ENCODE measurements at places on chromosomes 6 and 20.

DNA sequence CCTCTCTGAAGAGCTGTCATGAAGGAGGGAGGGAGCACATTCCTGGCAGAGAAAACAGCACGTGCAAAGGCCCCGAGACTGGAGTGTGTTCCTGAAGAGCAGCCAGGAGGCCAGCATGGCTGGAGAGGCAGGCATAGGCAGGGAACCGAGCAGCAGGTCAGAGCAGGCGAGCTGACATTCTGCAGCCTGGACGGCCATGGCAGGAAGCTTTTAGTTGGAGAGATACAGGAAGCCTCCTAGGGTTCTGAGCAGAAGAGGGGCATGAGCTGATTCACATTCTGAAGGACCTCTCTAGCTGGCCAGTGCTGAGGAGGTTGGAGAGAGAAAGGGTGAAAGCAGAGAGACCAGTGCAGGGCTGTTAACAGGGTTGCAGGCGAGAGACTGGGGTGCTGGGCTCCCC lies 29.7 kb downstream of the POFUT1 start:
- DNase-seq = no peak

- no peak for DNase-seq
Observed at GRCh38 chr6:157527471-157527907, 146.5 kb downstream of the ZDHHC14 start.

- DNase-seq = no peak
Observed at GRCh38 chr6:89028774-89029173, 51.8 kb upstream of the PNRC1 start.

GRCh38 chr20:10521836-10522235 lies 86.7 kb downstream of the SLX4IP start:
- DNase-seq = no peak

DNA sequence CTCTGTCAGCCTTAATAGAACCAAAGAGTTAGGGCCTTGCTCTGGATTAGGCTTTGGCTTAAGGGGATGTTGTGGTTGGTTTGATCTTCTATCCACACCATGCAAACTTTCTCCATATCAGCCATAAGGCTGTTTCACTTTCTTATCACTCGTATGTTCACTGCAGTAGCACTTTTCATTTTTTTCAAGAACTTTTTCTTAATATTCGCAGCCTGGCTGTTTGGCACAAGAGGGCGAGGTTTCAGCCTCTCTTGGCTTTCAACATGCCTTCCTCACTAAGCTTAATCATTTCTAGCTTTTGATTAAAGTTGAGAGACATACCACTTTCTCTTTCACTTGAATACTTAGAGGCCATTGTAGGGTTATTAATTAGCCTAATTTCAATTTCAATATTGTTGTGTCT lies 193.1 kb downstream of the NRN1 start:
- DNase-seq = no peak

- no peak for DNase-seq
Observed at GRCh38 chr6:51396583-51396982, 577.9 kb downstream of the TFAP2B start.

GRCh38 chr6:142242269-142242668 lies 59.5 kb upstream of the ADGRG6 start:
- DNase-seq = no peak

GRCh38 chr20:10387686-10388085 lies 46.3 kb downstream of the MKKS start:
- no peak for DNase-seq

DNA sequence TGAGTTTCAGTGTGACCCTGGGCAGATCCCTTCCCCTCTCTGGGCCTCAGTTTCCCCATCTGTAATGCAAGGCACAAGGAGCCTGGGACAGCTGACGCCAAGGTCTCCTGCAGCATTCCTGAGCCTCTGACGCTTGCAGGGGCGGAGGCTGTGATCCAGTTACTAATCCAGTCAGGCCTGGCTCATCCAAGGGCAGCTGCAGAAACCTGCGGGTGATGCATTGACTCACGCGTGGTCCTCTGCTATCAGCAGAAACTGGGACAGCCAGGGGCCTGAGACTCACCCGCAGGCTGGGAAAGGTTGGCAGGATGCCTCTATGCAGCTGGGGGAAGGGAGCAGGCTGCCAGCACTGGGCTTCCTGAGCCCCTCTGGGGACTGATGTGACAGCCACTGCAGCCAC lies 65.0 kb upstream of the SIRPA start:
- no peak for DNase-seq

GRCh38 chr6:44725070-44725469 lies 337.6 kb downstream of the CDC5L start:
- no peak for DNase-seq

DNA sequence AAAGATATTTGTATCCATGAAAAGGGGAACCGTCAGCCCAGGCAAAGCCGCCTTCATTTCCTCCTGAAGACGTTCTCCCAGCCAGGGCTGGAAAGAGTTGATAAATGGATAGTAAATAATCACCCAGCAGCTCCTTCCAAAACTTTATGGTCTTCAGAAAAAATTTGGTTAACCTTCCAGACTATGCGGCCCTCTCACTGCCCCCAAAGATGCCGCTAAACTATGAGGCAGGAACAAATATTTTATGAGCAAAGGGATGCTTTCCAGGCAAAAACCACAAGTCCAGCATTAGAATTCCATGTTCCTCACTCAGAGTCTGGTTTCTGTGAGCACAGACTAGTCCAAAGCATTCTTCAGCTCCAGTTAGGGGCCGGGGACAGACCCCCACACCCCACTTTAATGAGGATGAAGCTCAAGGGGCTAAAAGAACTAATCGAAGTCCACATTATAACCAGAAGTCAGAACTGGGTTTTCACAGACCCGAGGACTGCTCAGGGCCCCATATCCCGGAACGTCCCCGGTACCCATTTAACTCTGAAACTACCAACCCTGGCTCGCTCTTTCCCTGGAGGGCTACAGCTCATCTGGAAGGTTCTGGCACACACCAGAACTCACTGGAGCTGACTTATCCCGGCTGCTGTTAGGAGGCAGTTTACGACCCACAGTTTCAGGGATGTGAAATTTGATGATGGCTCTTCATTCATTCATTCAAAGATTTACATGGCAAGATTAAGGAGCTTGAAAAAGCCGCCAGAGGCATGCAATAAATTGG lies 29.4 kb downstream of the BMP7 start:
- no peak for DNase-seq

- DNase-seq = no peak
Observed at GRCh38 chr20:10658051-10658823, 15.6 kb downstream of the JAG1 start.

DNA sequence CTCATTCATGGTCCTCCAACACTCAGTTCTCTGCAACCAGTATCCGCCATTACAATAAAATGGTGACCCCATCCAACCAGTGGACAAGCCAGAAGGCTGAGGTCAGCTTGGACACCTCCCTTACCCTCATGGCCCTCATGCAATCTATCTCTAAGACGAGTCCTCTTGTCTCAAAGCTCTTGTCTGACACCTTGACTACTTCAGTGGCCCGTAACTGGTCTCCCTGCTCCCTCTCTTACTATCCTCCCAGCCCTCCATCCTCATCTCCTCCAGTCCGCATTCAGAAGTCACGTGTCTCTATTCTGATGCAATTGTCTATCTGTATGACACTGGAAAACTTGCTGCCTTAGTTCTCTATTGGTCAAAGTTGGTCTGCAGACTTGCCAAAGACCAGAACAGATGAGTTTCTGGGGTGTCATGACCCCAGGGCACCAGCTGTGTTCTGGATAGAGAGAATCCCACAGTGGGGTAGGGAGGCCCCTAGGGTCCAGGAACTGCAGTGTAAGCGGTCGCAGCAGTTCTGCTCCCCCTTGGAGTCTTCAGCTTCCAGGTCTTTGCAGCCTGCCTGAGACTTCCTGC lies 59.6 kb upstream of the RNF24 start:
- no peak for DNase-seq

DNA sequence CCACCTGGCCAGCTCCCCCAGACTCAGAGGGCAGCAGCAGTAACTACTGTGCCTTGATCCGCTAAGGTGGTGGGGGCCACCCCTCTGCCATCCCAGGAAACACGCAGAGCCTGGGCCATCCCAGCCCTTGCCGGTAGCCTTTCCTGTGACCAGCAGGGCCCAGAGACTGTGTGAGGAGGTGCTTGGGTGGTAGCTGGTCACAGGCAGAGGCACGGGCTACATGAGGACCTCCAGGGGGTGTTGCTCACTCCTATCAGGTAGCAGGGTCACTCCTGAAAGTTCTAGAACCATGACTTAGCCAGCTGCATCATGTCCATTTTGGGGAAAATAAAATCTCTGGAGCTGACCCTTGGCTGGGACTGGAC lies 22.8 kb downstream of the PCMTD2 start:
- DNase-seq = no peak

GRCh38 chr6:129667621-129668020 lies 42.4 kb downstream of the ARHGAP18 start:
- no peak for DNase-seq

GRCh38 chr6:24093381-24093780 lies 32.6 kb upstream of the NRSN1 start:
- DNase-seq = no peak

DNA sequence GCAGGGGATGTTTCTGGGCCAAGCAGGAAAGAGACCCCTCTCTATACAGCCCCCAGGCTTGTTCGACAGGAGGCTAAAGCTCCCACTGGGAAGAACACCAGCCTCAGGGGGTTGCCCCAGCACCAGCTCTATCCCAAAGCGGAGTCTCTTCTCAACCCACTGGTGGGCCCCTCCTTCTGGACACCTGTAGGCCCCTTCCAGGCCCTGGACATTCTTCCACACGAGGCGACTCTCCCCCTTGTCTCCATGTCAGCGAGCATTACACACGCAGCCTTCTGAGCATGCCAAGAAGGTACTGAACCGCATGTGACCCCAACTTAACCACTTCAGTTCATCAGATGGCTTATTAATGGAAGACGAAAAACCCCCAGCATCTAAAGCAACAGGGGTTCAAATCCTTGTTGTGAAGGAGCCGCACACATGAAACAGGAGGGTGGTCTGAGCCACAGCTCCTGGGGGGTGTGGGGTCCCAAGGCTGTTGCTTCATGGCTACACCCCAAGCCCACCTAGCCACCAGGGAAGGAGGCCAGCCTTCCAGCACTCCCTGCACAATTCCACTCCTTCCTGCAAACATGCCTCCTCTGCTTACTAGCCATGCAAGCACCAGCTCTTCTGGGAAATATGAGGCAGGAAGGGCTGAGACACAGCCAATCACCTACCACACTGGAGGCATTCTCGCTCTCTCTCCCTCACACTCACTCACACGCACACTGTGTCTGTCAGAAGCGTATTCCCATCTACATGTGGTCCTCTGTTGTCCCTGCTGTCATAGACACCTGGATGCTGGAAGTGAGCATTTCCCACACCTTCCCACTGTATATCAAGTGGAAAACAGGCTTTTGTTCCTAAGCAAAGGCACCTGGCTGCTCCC lies 104.5 kb downstream of the NOL4L start:
- DNase-seq = no peak

DNA sequence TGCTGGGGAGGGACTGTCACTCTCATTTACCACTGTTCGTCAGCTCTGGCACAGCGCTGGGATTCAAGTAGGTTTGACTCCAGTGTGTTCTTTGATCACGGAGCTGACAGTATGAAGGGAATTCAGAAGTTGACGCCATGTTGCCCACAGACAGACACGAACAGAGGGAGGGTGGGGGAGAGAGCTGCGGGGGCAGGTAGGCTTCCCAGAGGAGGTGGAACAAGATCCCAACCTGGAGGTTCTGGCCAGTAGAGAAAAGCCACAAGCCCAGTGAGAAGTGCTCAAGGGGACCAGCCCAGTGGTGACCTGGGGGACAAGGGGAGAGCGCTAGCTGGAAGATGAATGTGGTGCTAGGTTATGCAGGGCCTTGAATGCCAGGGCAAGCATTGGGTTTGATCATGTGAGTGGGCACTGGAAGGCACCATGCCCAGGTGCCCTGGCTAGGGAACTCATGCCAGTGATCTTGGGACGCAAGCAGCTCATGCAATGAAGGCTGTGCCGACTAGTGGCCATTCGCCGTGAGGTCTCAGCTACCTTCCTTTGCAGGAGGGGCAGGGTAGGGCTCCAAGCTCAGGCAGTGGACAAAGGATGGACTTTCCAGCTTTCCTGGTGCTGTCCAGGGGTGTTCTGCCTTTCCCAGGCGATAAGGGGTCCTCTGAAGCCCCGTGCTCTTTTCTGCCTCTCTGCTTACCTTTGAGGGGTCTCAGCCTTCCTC lies 50.4 kb upstream of the APCDD1L start:
- no peak for DNase-seq

DNA sequence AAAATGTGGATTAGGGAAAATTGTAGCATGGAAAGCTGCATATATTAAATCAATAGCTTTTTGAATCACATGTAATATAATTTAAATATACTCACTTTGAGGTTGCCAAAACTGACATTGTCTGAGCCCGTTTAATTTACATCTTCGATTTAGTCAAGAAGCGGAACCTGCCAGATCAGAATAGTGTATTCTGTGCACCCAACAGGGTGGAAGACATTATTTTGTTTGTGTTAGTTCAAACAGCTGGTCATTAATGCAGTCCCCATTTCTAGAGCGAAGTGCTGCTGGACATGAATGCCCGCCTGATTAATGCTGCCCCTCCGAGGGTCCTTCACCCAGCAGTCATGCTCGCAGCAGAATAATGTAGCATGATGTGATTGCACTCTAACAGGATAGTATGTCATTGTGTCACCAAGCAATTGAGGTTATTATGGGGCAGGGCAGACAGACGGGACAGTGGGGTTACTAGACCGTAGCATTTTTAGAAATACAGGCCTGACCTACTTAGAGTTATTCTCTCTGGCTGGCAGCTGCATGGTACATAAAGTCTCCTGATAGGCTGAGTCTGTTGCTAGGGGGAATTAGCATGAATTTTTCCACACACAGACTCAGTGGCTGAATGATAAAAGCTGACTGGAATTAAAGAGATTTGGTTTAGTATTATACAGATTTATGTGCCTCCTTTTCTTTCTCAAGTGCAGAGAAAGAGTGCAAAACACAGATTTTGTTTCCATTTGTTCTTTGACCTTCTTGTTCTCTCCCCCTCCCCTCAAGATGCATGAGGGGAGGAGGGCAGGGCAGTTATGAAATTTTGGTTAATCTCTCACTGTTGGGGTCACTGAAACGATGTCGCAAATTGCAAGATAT lies 147.1 kb downstream of the PRL start:
- DNase-seq = no peak

GRCh38 chr6:87830907-87831306 lies 128.9 kb upstream of the AKIRIN2 start:
- DNase-seq = no peak

- no peak for DNase-seq
Observed at GRCh38 chr20:31716818-31717477, 5.7 kb downstream of the BCL2L1 start.

DNA sequence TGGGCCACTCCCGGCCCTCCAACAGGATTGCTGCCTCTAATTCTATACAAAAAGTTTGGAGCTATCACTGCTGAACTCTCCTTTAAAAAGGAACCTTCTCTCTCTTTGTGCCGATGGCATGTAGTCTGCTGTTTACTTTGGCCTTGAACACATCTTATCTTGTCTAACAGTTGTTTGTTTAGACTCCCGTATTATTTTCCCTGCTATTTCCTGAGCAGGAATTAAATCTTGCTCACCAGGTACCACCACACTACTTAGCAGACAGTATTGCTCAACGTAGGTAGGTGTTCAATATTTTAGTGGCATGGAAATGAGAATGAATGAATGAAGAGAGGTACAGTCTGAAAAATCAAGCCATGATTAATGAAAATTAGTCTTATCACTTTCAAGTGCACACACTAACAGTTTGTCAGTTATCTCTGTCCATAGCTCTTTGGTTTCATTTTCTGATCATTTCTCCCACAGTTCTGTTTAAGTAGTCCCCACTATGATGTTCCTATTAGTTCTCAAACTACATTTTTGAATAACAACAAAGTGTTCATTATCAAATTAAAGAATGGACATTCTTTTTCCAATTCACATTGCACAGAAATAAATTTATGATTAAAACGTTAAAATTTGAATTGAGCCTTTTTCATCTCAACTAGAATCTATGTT lies 6.8 kb upstream of the HEY2 start:
- no peak for DNase-seq

- DNase-seq = no peak
Observed at GRCh38 chr6:104702126-104702841, 157.4 kb downstream of the HACE1 start.
